ENCODE measurements at places on chromosomes 6 and 20.

GRCh38 chr20:13054011-13054410 lies 45.2 kb downstream of the SPTLC3 start:
- no peak for DNase-seq

DNA sequence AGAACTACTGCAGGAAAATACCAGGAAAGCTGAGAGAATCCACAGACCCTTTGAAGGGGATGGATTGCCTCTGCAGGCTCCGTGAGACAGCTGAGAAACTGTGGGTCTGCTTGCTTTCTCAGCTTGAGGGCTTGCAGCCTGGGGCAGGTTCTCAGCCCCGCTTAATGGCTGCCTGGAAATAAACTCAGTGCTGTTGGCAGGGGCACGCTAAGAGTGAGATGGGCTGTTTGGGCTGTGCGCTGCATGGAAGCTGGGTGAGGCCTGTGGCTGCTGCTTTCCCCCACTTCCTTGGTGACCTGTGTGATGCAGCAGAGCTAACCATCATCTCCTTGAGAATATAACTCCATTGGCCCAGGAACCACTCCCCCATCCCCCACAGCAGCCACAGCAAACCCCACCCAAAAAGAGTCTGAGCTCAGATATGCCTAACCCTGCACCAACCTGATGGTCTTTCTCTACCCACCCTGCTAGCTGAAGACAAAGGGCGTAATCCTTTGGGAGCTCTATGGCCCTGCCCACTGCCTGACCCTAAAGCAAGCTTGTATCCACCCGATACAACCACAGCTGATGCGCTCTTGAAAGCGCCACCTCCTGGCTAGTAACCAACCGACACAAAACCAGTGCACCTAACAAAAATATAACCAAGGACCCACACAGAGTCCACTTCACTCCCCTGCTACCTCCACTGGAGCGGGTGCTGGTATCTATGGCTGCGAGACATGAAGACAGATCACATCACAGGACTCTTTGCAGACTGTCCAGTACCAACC lies 800.6 kb upstream of the MAP3K7 start:
- DNase-seq: peak; percentile 69

- DNase-seq: no peak
Observed at GRCh38 chr20:59832406-59833363, 100.8 kb downstream of the SYCP2 start.

- DNase-seq: no peak
Observed at GRCh38 chr20:51396365-51396909, 146.1 kb downstream of the NFATC2 start.

DNA sequence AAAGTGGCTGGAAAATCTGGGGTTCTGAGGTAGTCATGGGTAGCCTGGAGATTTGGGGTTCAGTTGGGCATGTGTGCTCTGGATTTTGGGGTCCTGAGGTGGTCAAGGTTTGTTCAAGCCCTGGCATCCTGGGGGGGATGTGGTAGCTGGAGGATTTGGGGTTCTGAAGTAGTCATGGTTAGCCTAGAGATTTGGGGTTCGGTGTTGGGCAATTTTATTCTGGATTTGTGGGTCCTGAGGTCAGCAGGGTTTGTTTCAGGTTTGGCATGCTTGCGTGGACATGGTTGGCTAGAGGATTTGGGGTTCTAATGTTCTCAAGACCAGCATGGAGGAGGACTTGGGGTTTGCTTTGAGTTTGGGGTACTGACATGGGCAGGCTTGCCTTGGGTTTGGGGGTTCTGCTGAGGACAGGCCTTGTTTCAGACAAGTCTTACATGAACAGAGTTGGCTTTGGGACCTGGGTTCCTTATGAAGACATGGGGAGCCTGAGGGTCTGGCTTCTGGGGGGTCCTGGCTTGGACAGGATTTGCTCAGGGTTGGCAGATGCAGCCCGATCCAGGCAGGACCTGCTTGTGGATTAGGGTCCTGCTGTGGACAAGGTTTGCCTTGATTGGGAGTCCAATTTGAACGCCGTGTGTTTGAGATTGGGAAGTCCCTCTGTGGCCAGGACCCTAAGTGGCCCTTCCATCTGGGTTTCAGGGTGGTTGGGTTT lies 906 bp downstream of the ANKRD60 start:
- no peak for DNase-seq

- DNase-seq: no peak
Observed at GRCh38 chr20:46037036-46037435, 8.0 kb downstream of the SLC12A5 start.

GRCh38 chr20:44039741-44040140 lies 125.1 kb downstream of the TOX2 start:
- no peak for DNase-seq

GRCh38 chr20:1987826-1988225 lies 6.0 kb downstream of the PDYN start:
- no peak for DNase-seq

DNA sequence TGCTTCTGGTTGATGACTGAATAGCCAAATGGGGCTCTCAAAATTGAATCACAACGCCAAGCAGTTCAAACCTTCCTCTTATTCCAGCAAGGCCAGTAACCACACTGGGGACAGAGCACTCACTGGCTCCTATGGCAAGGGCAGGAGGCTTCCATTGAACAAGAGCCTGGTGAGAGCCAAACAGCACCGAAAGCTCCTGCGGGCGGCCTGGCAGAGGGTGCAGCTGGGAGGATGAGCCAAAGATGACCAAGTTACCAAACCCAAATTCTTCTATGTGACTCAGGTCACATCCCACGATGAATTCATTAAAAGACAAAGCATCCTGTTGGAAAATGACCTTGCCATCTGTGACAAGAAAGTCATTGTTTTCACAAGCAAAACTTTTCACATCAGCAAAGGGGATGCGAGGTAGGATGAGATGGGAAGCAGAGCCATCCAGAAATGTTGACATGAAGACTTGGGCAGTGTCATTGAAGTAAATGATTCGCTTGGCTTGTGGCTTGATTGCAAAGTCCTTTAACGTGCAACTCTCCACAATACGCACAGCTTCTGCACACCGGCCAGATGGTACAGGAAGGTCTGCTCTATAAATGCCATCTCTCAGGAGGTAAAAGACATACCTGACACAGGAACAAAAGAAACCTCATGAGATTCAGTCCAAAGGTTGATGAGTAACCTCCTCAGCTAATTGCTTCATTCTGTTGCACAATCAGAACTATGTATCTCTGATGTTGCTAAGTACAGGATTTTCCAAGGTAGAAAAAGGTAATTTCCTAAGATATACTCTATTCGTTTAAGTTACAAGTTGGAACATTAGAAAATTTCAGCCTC lies 36.3 kb downstream of the ROS1 start:
- no peak for DNase-seq

DNA sequence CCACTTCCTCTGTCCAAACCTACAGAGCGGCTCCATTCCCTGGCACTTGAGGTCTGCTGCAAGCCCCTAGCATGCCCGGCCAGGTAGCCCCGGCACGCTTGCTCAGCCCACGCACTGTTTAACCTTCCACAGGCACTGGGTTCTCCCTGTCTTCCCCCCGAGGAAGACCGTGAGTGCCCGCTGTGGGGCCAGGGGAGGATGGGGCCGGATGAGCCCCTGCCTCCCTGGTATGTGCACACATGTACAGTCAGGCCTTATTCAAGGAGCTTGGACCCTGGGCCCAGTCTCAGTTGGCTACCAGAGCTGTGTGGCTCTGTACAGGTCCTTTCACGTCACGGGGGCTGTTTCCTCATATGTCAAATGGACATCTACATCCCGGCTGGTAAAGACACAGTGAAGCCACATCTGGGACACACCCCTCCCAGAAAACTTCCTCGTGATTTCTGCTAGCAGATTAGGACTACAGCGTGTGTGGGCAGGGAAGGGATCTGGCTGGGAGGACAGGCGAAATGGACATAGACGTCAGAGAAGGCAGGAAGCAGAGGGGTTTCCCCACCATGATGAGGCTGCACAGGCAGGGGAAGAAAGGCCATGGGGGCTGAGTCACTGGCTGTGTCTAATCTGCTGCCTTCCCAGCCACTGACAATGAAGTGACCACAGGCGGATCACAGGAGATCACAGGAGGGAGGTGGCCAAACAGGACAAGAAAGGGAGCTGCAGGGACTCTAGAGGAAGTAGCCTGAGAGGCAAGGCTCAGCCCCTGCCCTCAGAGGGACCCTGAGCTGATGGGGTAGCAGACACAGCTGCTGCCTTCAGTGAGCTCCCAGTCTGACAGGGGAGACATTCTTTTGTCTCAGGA lies 62.9 kb downstream of the MRPL14 start:
- peak; percentile 73 for DNase-seq

DNA sequence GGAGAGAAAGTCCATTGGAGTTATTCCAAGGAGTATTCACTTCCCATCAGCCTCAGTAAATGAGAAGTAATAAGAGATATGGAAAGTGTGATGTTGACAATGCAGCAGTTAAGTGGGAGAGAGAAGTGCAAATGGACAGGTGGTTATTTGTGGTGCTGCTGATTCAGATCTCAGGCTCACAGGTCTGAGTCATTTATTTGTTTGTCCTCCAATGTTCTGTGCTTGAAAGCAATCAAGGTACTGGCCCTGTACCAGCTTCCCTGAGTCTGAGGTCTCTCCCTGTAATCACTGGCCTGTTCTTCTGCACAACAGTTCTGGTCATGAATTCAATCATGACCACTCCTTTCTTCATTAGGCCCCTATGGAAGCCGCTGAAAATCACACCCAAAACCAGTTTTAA lies 827.7 kb downstream of the MAFB start:
- DNase-seq: no peak

GRCh38 chr6:118724211-118724610 lies 72.8 kb upstream of the CEP85L start:
- DNase-seq: no peak

DNA sequence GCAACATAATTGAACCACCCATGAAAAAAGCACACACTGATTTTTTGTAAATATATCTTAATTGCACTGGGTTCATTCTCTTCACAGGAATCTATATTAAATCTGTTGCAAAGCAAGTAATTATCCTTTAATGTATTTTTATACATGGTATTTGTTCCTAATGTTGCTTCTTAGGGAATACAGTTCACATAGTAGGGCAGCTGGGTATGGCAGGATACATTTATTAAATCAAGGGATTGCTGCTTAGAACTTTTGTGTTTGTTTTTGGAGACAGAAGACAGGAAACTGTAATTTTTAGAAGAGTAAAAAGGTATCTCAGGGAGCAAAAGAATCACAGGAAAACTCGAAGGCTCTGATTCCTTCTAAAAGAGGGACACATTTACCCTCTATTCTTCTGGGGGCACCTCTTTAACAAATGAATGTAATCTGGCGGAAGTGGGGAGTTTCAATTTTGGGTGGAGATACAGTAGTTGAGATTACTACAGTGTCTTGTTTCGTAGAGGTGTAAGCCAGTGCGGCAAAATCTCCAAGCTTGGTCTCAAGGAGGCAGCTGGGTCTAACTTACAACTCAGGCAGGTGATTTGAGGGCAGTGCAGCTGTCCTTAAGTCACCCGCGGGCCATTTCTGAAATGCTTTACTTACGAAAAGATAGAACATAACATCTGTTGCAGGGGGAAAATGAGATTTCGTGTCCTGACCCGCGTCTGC lies 812 bp upstream of the SMIM13 start:
- DNase-seq: no peak

DNA sequence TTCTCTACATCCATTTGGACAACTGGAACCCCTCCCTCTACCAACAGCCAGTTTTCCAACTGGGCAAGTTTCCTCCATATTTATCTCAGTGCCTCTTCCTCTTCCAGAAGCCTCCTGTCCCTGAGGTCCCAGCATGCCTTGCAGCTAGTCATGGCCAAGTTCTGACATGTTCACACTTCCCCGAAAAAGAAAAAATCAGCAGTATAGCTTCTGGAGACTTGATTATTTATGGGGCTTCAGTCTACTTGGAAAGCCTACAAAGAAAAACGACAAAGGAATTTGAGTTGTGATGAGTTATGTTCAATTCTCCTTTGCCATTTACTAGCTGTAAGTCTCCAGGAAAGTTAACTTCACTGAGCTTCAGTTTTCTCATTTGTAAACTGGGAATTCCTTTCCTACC lies 406.5 kb downstream of the MAFB start:
- DNase-seq: no peak

DNA sequence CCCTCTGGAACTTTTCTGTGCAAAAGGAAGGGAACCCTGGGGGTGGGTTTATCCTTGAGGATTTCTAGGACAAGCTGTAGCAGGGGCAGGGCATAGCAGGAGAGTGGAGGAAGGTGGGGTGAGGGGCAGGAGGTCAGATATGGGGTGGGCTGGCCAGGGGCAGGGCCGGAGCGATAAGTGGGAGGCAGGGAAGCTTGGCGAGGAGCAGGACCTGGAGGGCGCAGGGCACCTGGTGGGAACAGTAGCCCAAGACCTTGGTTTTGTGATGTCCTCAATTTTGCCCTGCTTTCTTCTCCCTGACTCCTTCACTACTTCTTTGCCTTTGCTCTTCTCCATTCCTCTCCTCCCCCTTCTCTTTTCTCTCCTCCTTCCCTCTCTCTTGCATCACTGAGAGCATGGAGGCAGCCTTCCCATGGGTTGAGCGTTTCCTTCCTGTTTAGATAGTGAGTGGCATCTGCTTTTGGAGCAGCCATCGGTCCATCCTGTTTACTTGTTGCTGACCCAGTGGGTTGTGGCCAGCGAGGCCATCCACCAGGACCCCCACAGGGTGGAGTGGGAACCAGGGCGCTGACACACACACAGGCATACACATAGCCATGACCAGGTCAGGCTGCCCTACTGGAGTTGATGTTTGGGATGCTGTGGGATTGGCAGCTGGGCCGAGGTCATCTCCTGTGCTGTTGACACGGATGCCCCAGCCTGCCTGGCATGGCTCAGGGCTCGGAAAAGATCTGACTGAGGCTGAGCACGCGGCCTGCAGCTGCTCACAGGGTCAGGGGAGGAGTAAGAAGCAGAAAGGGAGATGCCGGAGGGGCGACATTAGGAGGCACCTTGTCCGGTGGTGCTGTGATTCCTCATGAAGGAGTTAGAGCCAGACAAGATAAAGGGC lies 121.0 kb upstream of the RNF24 start:
- DNase-seq: peak; percentile 27

- no peak for DNase-seq
Observed at GRCh38 chr20:60628749-60629148, 623.3 kb upstream of the CDH4 start.

GRCh38 chr6:127053875-127054235 lies 64.6 kb upstream of the RSPO3 start:
- DNase-seq: no peak

DNA sequence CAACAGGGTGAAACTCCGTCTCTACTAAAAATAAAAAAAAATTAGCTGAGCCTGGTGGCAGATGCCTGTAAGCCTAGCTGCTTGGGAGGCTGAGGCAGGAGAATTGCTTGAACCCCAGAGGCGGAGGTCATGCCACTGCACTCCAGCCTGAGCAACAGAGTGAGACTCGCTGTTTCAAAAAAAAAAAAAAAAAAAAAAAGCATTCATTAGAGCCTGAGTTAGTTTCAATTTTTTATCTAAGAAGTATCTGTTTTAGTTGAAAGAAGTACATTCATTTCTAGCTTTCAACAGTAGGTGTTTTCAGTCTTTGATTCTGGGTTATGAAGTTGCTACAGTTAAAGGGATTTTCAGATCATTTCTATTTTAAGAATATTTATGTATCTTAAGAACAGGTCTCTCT lies 42.2 kb downstream of the ZNF292 start:
- no peak for DNase-seq

Data from ELF-1 (cell line).